ENCODE measurements at places on chromosomes 13 and 19. TPM values are rescaled to one million over a fixed set of nuclear protein-coding genes. Genes with fewer than 3 reads are reported as not detected.

DNA sequence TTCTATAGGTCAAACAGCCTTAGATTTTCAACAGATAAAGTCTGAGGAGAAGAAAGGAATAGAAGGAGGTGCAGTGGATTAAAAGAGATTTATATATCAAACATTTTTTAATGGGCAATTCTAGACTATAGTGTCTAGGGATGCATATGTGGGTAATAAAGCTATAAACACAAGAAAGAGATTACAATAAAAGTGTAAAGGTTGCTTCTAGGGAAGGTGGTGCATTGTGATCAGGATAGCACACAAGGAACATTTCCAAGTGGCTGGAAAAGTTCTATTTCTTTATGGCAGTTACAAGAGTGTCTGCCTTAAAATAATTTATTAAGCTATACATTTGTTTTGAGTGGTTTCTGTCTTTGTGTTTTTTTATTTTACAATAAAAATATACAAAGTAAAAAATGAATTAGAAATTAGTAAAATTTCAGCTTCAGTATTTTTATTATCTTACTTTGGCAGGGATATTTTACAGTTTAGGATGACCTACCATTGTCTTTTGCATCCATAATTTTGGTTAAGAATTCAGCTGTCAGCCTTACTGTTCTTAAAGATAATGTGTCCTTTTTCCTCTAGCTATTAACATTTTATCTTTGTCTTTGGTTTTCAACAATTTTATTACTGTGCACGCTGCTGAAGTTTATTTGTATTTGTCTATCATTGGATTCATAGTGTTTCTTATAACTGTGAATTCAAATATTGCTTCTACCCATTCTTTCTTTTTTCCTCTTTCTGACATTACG, 221.8 kb downstream of the LACC1 start:
- no peak for ATAC-seq

The ZNF99 gene
- total RNA-seq: not detected

The CADM4 gene
- 13.0 TPM for total RNA-seq

GRCh38 chr19:2750808-2751437, 11.1 kb upstream of the SLC39A3 start:
- ATAC-seq: no peak

DNA sequence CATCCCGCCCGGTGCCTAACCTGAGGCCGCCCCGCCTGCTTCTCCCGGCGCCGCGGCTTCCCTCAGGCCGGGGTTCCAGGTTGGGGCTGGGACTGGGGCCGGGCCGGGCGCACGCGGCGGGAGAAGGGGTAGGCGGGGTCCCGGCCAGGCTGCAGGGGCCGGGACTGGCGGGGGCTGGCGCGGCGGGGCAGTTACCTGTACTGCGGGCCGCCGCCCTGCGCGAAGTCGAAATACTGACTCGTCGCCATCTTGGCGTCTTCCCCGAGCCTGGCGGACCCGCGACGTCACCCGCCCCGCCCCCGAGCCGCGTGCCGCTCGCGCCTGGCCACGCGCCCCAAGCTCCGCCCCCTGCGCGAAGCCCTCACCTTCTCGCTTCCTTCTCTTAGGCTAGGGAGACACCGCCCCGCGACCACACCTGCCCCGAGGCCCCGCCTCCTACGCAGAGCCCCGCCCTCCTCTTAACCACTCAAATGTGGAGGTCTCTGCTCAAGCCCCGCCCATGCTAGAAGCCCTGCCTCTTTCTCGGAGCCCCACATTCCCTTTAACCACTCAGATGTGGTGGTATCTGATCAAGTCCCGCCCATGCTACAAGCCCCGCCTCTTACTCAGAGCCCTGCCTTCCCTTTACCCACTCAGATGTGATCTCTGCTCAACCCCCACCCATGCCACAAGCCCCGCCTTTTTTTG, at the start of gene ZFR2:
ZFR2 (minus strand) TSS at position 269 of the 687 bp plus-strand sequence; CDS start at position 248, 21 bp downstream.
- ATAC-seq: no peak

GRCh38 chr13:53856573-53857195, 828.1 kb downstream of the OLFM4 start:
- no peak for ATAC-seq

All from esophagus mucosa (tissue), 1 donor.